ENCODE measurements at places on chromosomes 6 and 20.
A peak's percentile ranks its signal among the peaks of the same experiment; 100 is the strongest.

DNA sequence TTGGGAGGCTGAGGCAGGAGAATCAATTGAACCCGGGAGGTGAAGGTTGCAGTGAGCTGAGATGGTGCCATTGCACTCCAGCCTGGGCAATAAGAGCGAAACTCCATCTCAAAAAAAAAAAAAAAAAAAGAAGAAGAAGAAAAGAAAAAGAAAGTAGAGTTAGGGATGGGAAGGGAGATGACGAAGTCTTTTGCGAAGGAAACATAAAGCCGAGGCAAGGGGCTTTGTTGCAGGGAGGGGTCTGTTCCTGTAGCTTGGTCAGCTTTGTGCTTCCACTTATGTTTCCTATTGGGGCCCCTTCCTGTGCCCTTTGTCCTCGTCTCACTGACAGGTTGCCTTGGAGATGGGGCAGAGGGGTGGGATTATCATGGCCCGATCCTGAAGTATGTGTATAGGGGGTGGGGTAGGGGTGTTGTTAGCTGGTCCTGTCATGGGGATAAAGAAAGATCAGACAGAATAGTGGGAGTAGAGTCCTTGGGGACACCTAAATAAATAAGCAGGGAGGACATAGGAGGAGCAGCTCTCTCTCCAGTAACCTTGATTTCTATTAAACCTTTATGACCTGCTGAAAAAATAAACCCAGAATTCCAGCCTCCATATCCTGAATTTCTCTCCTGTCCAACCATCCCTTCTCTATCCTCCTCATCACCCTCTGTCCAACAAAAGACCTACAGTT lies 1.1 kb upstream of the CLIC1 start:
- DNase-seq: peak; percentile 85

DNA sequence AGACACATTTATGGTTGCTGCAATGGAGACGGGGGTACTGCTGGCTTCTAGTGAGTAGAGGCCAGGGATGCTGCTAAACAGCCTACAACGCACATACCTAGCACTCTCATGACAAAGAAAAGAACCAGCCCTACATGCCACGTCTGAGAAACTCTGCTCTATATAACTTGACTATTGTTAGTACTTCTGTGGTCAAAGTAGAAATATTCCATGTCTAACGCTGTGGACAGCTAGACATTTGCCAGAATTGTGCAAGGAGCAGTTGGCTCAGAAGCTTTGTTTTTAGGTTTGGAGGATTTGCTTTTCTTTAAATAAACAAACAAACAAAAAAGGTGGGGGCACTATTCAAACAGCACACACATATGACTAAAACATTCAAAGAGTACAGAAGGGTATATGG lies 20.5 kb downstream of the UBE2V1 start:
- DNase-seq: no peak

GRCh38 chr6:127608554-127609270 lies 31.7 kb downstream of the C6orf58 start:
- DNase-seq: no peak

GRCh38 chr6:84731901-84732300 lies 32.5 kb downstream of the TBX18 start:
- DNase-seq: no peak

DNA sequence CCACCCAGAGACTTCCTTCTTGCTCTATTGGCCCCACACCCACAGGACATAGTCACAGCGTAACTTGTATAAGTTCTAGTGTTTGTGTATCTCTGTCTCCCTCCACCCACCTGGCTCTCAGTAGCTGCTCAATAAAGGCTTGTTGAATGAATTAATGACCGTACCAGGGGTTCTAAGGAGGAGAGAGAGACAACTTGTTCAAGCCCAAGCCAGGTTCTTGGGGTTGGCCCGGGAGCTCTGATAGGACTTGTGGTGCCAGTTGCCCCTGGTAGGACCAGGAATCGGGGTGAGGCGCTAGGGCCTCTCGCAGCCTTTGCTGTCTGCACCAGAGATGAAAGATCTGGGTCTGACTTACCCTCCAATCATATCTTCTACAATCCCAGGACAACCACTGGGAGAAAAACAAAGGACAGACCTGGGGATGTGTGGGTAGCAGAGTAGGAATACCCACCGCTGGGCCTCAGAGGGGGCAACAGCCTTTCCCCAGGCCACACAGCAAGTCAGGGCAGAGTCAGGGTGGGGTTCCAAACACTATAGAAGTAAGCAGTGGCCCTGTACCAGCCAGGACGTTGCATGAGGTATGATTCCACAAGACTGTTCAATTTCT lies 5.3 kb upstream of the TGM2 start:
- DNase-seq: no peak

- no peak for DNase-seq
Measured at GRCh38 chr6:5747379-5747778, 259.3 kb downstream of the NRN1 start.

GRCh38 chr6:135423649-135424128 lies 73.9 kb downstream of the AHI1 start:
- peak; percentile 51 for DNase-seq

- DNase-seq: no peak
Measured at GRCh38 chr6:9628819-9629218, 786.1 kb downstream of the TFAP2A start.

- no peak for DNase-seq
Measured at GRCh38 chr6:7163661-7164071, 55.9 kb downstream of the RREB1 start.

- no peak for DNase-seq
Measured at GRCh38 chr6:34142061-34142998, 3.6 kb downstream of the GRM4 start.

DNA sequence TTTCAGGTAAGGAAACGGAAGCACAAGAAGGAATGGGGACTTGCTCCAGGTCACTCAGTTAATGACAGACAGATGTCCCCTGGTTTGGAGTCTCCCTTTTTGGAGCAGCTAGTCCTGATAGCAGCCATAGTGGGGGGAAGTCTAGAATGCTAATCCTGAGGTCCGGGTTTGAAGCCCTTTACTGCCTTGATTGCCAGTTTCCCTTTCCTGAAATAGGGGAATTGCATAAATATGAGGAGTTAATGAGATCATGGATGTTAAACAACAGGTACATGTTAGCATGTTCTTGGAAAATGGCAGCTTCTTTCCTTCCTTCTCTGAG lies 341 bp upstream of the TTPAL start:
- no peak for DNase-seq

GRCh38 chr6:32830936-32831335 lies 7.6 kb downstream of the TAP2 start:
- DNase-seq: no peak

DNA sequence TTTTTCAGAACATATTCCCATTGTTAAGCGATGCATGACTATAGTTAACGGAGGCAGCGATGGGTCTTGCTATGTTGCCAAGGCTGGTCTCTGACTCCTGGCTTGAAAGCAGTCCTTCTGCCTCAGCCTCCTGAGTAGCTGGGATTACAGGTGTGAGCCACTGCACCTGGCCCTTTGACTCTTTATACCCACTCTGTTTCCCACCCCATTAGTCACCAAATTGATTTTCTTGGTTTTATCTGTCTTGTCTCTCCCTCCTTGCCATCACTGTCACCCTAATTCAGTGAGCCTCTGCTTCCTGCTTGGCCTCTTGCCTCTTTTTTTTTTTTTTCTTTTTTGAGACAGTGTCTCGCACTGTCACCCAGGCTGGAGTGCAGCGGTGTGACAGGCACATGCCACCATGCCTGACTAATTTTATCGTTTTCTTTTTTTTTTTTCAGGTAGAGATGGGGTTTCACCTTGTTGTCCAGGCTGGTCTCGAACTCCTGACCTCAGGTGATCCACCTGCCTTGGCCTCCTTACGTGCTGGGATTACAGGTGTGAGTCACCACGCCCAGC lies 31.3 kb downstream of the ZFAND3 start:
- DNase-seq: no peak

DNA sequence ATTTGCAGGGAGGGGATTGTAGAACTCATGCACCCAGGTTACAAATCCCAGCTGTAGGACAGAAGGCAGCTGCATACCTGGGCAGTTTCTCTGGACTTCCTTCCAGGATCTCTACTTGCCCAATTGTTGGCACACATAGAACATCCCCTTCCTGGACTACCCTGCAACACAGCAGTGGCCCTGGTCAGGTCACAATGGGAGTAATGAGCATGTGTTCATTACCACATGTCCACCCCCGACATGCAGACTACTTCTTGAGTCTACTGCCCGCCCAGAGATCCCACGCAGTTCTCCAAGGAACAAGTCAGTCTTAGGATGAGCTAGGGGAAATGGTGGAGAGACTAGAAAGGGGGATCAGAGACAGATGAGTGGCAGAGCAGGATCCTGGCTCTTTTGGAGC lies 5.1 kb downstream of the PEX6 start:
- peak; percentile 47 for DNase-seq

DNA sequence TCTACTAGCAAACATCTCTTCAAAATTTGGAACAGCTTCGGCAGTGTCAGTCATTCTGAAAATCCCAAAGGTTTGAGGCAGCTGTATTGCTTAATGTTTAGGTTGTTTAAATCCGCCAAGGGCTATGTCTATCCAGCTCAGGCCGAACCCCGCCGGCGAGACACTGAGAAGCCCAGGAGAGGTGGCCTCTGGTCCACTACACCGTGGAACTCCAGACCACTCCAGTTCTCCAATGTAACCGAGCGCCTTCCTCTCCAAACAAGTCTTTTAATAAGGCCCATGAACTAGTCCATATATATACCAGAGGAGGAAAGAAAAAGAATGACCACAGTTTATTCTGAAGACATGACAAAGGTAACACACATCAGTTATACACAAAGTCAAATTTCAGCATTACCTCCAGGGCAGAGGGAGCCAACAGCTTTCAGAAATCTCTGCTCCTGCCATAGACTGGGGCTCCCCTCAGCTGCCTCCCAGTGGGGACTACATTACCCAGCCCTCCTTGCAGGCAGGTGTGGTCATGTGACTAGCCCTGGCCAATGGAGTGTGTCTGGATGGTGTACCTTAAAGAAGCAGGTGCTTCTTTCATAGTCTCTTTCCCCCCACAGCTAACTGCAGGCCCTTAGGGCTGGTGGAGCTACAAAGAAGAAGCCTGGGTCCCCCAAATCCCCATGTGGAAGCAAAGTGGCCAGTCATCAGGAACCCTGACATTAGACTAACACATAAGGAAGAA lies at the start of gene RAMACL:
TSS of gene RAMACL (minus strand) at position 255 of the 733 bp plus-strand sequence. CDS start at position 54, 201 bp downstream.
- DNase-seq: no peak

GRCh38 chr20:44650771-44651433 lies 597 bp downstream of the ADA start:
- DNase-seq: peak; percentile 28

GRCh38 chr6:9131616-9132015 lies 696.3 kb upstream of the SLC35B3 start:
- no peak for DNase-seq

DNA sequence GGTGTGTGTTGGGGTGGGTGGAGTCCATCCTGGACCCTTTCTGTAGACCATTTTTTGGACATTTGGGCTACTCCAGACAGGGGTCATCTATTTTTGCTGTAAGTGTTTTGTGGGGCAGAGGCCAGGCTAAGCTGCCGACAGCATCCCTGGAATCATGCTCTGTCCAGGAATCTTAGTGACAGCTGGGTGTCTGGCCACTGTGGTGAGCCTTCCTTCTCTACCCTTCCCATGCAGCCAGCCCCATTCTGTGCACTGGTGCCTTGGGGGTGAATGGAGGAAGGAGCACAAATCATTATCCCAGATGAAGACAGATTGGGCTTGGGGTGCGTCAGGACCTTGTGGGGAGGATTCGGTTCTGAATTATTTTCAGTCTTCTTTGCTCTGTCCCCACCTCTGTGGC lies 20.2 kb downstream of the TOX2 start:
- no peak for DNase-seq

- no peak for DNase-seq
Measured at GRCh38 chr20:58571356-58571692, 56.1 kb upstream of the APCDD1L start.

DNA sequence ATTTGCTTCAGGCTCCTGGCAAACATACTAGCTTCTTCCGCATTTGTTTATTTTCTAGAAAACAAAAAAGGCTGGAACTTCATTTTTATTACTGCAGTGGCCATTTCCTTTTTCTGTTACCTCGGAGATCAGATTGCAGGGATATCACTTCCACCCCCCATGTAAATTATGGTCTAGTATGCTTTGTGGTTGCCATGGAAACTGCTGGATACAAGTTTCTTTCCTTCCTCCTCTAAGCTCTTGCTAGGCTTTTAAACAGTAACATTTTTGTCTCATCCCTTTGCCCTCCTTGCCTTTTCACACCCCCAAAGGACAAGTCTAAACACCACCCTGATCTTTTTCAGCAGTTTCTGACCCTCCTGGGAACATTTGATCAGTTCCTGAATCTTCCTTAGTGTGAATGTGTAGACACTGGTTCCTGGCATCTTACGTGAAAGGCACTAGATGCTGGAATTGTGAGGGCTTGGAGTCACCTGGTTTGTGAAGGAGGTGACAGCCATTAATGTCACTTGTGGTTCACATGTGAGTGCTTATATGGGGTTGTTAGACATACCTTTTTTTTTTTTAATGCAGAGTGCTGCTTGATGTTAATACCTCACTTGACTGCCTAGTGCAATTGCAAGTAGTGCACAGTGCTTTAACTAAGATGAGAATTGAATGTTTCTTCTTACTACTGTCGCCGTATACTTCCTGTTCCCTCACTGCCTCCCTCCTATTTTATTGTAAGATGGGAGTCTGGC lies 181.6 kb downstream of the JARID2 start:
- DNase-seq: peak; percentile 63
